ENCODE measurements at places on chromosomes 6 and 20. TPM values are rescaled to one million over a fixed set of nuclear protein-coding genes. Genes with fewer than 3 reads are reported as not detected.

GRCh38 chr6:37919417-37920157 lies 100.1 kb downstream of the ZFAND3 start:
- no peaks in the 10 kb centered on the region for H3K27me3 ChIP-seq
- no peak overlapping the region for H3K27ac ChIP-seq
- no peak overlapping the region for H3K4me3 ChIP-seq
- H3K4me1 ChIP-seq = peaks cover 12% of the 10 kb centered on the region
- no peaks in the 10 kb centered on the region for H3K36me3 ChIP-seq

DNA sequence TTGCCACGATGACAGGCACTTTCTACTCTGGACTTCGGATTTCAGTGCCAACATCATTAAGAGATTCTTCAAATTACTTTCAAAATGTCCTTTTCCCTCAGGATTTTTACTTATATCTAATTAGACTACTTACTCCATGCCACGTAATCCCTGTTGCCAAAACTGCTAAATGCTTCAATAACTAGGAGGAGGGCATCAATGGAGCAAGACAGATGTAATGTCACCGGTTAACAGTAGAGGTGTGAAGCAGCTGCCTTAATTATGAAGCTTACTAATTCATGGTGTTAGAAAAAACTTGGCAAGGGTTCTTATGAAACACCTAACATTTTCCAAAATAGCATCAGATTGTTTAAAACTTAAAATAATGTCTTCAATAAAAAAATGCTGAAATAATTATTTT lies 111.2 kb upstream of the SIM1 start:
- DNase-seq = no peak
- no peak overlapping the region for H3K4me3 ChIP-seq
- no peak overlapping the region for H3K27ac ChIP-seq
- H3K4me1 ChIP-seq = no peaks in the 10 kb centered on the region

DNA sequence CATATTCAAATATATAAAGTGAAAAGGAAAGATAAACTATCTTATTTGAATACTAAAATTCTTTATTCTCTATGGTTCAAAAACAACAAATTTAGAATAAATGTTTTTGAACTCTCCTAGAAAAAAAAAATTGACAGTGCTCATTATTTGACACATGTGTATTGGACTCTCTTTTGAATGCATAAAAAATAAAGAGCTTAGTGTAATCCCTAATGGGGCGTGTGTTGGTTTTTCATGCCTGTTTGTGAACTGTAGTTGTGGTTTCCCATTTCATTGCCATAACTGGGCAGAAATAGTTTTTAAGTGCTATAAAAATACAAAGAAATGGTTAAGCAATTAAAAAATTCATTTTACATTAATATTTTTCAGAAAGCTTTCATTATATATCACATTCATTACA lies 101.3 kb downstream of the REV3L start:
- no peak overlapping the region for H3K27ac ChIP-seq
- H3K4me3 ChIP-seq = no peak overlapping the region
- H3K36me3 ChIP-seq = peaks cover 27% of the 10 kb centered on the region
- no peaks in the 10 kb centered on the region for H3K4me1 ChIP-seq

GRCh38 chr6:83252719-83253118 lies 59.6 kb downstream of the RWDD2A start:
- H3K36me3 ChIP-seq = no peaks in the 10 kb centered on the region
- no peak overlapping the region for H3K4me3 ChIP-seq
- no peaks in the 10 kb centered on the region for H3K4me1 ChIP-seq
- no peak overlapping the region for H3K27ac ChIP-seq

DNA sequence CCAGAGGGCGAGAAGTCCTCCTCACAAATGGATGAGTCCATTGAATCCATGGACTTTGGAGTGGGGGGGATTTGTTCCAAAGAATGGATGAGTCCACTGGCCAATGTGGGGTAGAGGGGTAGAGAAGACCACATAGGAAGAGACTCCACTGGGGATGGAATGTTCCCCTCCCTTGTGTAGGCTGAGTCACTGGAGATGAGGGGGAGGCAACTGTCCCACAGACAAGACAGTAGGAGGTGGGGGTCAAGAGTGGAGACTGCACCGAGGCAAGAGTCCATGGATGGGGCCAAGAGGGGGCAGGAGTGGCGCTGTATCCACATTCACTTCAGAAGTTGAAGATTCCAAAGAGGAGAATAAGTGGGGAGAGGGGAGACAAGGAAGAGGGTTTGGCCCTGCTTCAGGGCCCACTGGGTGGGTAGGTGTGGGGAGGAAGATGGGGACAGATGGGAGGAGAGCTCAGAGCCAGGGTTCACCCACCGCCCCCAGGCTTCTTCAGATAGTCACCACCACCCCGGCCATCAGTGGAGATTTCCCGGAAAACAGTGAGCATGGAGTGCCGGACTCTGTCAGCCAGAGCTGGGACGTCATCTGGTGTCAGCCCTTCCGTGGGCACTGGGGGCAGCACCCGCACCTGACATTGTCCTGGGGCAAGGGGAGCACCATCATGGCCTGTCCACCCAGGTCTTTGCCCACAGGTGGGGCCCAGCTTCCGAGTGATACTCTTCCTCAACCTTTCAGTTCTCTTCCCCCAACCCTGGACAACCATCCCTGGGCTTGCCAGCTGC lies 4.6 kb downstream of the EGFL8 start:
- DNase-seq = no peak
- peak overlapping the region; percentile 74 for H3K4me3 ChIP-seq
- peaks cover 47% of the 10 kb centered on the region for H3K4me1 ChIP-seq
- H3K27ac ChIP-seq = peak overlapping the region; percentile 54
- H3K27me3 ChIP-seq = peaks cover 3% of the 10 kb centered on the region

GRCh38 chr20:59435518-59435917 lies 135.1 kb downstream of the EDN3 start:
- no peaks in the 10 kb centered on the region for H3K27me3 ChIP-seq
- no peaks in the 10 kb centered on the region for H3K4me1 ChIP-seq

- H3K36me3 ChIP-seq = no peaks in the 10 kb centered on the region
- H3K4me3 ChIP-seq = no peak overlapping the region
- H3K27me3 ChIP-seq = peaks cover 33% of the 10 kb centered on the region
- H3K4me1 ChIP-seq = no peaks in the 10 kb centered on the region
Observed at GRCh38 chr6:100446115-100447080, 18.3 kb downstream of the SIM1 start.

DNA sequence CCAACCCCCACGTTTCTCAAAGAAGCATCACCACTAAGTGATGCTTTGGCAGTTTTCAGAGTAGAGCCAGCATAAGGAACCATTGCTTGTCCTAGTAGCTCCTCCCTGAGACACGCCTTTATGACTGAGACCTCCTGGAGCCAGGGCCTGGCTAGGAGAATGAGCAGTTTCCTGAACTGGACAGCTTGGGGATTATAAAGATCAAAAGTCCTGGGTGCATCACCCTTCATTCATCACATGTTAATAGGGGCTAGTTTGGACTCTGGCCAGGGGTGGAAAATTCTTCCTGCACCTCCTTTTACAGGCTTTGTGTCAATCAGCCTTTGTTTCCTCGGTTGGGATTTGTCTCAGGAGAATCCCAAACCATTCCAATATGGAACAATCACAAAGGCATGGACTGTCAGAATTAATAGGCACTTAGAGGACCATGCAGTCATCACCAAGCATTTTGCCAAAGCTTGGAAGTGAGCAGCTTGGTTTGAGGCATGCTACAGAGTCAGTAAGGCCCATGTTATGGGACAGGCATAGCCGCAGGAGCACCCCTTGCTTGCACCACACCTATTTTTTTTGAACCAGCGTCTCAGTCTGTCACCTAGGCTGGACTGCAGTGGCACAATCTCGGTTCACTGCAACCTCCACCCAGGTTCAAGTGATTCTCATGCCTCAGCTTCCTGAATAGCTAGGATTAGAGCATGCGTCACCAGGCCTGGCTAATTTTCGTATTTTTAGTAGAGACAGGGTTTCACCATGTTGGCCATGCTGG lies 64.9 kb upstream of the TGM3 start:
- no peaks in the 10 kb centered on the region for H3K36me3 ChIP-seq
- no peak for DNase-seq
- no peaks in the 10 kb centered on the region for H3K27me3 ChIP-seq
- H3K4me1 ChIP-seq = peaks cover 22% of the 10 kb centered on the region

DNA sequence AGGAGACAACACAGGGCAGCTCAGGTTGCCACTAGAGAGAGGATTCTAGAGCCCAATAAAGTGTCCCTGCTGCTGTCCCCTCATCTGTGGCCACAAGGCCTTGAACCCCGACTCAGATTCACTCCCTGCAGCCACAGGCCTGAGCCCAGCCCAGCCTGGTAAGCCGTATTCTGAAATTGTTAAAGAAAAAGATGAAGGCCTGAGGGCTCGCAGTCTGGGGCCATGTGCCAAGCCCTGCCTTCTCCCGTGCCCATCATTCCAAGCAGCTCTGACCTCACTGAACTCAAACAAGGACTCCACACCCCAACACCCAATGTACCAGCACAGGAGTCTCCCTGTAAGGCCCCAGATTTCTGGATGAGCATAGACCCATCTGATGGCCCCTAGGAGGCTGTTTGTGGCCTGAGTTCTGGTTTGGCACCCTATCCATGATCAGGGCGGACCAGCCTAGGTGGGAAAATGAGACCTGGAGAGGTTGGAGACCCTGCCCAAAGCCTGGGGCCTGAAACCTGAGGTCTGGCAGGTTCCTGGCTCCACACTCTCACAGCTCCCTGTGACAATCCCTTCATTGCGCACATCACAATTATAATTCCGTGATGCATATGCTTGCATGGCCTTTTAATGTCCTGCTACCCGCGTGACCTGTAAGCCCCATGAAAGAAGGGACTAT lies 62.0 kb upstream of the TOP1 start:
- no peaks in the 10 kb centered on the region for H3K36me3 ChIP-seq
- H3K27me3 ChIP-seq = no peaks in the 10 kb centered on the region
- DNase-seq = no peak
- no peak overlapping the region for H3K4me3 ChIP-seq

DNA sequence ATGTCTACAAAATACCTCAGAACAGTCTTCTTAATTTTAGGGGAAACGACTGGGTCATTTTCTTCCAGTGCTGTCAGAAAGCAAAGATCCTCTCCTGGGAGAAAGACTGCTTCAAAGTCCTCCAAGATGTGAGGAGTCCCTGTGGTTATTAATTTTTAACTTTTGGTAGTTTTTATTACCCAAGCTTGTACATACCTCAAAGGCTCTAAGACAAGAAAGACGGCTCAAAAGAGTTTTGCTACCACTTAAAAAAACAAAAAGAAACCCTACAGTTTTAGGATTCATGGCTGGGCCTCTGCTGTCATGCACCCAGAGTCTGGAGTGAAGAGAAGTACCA lies 56.1 kb upstream of the APCDD1L start:
- no peak overlapping the region for H3K27ac ChIP-seq
- H3K4me1 ChIP-seq = peaks cover 9% of the 10 kb centered on the region
- no peak overlapping the region for H3K4me3 ChIP-seq
- no peaks in the 10 kb centered on the region for H3K27me3 ChIP-seq
- no peak for DNase-seq
- H3K36me3 ChIP-seq = no peaks in the 10 kb centered on the region

- no peaks in the 10 kb centered on the region for H3K27me3 ChIP-seq
- no peaks in the 10 kb centered on the region for H3K36me3 ChIP-seq
- H3K27ac ChIP-seq = no peak overlapping the region
- no peak for DNase-seq
- no peak overlapping the region for H3K4me3 ChIP-seq
Observed at GRCh38 chr20:8187740-8188139, 55.7 kb downstream of the PLCB1 start.

- no peak overlapping the region for H3K27ac ChIP-seq
- no peaks in the 10 kb centered on the region for H3K36me3 ChIP-seq
- H3K27me3 ChIP-seq = no peaks in the 10 kb centered on the region
- H3K4me1 ChIP-seq = peaks cover 26% of the 10 kb centered on the region
- peak overlapping the region; percentile 94 for H3K4me3 ChIP-seq
Observed at GRCh38 chr6:43078691-43079090, 2.6 kb downstream of the PTK7 start.

GRCh38 chr6:156517088-156517487 lies 260.1 kb upstream of the ARID1B start:
- H3K4me3 ChIP-seq = no peak overlapping the region
- H3K36me3 ChIP-seq = peaks cover 10% of the 10 kb centered on the region
- H3K27ac ChIP-seq = no peak overlapping the region
- no peaks in the 10 kb centered on the region for H3K4me1 ChIP-seq
- no peak for DNase-seq
- no peaks in the 10 kb centered on the region for H3K27me3 ChIP-seq

DNA sequence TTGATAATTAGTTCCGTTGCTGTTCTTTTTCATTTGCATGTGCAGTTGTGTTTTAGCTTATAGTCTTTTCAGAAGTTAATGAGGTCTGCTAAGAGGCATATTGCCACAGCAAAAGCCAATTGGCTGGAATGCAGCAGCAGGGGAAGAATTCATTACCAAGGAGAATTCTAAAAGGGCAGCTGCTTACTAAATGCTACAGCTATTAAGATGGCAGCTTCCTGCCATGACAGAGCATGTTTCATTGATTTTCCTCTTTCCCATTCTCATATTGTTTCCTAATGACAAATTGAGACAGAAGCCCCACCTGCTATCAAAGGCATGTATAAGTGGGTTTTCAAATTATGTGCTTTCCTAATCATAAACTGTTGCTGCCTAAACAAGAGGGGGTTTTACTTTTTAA lies 66.6 kb downstream of the CLVS2 start:
- H3K27ac ChIP-seq = peak overlapping the region; percentile 66
- no peaks in the 10 kb centered on the region for H3K36me3 ChIP-seq
- DNase-seq = no peak
- no peaks in the 10 kb centered on the region for H3K27me3 ChIP-seq
- peaks cover 19% of the 10 kb centered on the region for H3K4me1 ChIP-seq

GRCh38 chr6:137792160-137793033 lies 74.7 kb upstream of the TNFAIP3 start:
- no peak overlapping the region for H3K27ac ChIP-seq
- H3K36me3 ChIP-seq = no peaks in the 10 kb centered on the region
- H3K27me3 ChIP-seq = no peaks in the 10 kb centered on the region

DNA sequence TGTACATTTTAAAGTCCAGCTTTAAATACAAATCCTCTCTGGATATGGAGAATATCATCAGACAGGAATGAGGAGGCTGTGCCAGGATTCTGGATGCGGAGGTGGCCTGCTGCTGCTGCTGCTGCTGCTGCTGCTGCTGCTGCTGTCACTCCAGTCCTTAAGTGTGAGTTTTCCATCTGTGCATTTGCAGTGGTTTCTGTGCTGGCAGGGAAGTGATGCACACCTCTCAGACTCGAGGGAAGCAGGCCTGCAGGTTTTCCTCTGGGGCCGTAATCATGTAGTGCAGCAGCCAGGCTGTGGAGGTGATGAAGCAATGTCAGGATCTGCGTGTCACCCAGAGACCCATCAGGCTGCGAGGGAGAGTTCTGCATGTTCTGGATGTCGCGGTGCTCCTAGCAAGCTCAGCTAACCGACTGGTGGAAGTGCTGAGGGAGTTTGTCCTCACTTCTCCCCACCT lies 32.0 kb downstream of the CFAP61 start:
- H3K4me3 ChIP-seq = no peak overlapping the region
- no peaks in the 10 kb centered on the region for H3K36me3 ChIP-seq
- no peak overlapping the region for H3K27ac ChIP-seq
- H3K27me3 ChIP-seq = peaks cover 33% of the 10 kb centered on the region

The SFT2D1 gene
- total RNA-seq = 30.4 TPM

The CRISP3 gene
- total RNA-seq = not detected

The TGM3 gene
- 0.43 TPM for total RNA-seq

The DEFB124 gene
- not detected for total RNA-seq

The APCDD1L gene
- total RNA-seq = not detected

The MED20 gene
- total RNA-seq = 34.8 TPM

The RWDD2A gene
- total RNA-seq = 5.1 TPM

The ISM1 gene
- 0.33 TPM for total RNA-seq

The C20orf202 gene
- total RNA-seq = 0.18 TPM

The LPIN3 gene
- total RNA-seq = 1.8 TPM

Measured in neural crest cell (in vitro differentiated cells).